CD4-positive, alpha-beta T cell treated with Interleukin-15 for 4 hours (primary cell): ENCODE measurements at places on chromosomes 7 and 10.

- DNase-seq = no peak
Measured at GRCh38 chr10:4790045-4790444, 36.0 kb upstream of the AKR1E2 start.

DNA sequence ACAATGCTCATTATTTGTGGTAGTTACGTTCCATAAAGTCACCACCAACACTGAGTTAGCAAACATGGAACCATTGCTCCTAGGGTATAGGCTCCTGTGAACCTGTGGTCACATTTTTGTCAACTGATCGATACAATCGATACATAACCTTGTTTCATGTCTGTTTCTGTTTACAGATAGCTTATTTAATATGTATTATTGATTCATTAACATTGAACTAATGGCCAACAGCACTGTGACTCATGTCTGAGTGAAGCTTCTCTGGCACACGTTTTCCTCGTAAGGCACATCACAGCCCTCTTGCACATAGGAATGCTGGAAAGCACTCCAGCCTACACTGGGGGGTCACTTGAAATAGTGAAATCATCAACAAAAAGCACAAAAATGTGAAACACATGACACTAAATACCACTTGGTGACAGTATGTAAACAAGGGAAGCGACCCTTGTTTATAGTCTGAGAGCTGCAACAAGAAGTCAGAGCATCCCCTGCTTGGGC lies 27.0 kb downstream of the GHRHR start:
- no peak for DNase-seq

DNA sequence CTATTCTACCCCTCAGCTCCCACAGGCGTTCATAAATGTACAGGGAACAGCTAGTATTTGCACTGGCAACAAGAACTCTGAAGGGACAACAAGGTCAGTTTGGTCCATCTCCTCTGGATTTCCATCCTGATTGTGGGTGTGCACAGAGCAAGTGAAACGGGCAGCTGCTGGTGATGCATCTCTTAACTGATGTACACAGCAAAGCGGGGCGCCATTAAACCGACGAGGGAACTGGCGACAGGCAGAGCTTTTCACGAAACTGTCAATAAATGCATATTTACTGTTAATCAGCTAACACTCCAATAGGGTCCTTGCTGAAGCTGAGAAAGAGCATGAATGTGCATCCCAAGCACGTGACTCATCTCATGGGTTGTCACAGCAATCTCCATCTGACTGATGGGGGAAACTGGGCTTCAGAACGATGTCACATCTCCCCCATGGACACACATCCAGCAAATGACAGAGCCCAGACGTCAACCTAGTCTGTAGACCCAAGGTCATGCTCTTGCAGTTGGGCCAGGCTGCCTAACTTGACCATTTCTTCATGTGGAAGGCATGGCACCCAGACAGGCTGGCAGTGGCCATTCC lies 54.2 kb downstream of the FAM53B start:
- DNase-seq = no peak

DNA sequence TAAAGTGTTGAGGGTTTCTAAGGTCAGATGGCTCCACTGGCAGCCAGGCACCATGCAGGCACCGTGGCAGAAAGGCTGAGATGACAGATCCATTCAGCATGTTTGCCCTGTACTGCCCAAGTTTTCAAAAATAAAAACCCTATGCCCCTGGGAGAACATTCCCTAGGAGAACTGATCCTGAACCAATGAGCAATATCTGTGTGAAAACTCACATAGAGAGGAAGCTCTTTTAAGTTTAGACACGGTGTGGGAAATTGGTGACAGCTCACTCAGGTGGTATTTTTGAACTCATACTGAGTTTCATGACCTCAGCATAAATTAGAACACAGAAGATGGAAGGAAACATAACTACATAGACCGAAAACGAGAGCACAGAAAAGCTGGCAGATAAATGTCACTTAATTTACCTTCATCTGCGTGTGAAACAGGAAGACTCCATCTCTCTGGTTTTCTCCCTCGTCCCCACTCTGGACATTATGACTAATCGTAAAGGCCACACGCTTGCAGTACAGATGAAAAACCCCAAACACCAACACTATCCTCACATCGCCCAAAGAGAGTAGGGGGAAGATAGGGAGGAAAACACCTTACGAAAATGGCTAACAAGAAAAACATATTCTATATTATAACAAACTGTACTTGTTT lies 127.8 kb downstream of the ICA1 start:
- peak; percentile 52 for DNase-seq

DNA sequence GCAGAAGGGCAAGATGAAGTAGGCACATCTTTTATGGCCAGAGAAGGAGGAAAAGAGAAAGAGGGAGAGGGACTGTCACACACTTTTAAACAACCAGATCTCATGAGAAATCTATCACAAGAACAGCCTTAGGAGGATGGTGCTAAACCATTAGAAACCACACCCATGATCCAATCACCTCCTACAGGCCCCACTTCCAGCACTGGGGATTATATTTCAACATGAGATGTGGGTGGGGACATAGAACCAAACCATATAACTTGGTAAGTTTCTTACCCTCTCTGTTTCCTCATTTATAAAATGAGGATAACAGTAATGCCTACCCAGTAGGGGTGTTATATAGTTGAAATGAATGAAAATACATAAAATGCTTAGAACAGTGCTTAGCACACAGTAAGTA lies 66.0 kb downstream of the CHCHD3 start:
- DNase-seq = no peak

DNA sequence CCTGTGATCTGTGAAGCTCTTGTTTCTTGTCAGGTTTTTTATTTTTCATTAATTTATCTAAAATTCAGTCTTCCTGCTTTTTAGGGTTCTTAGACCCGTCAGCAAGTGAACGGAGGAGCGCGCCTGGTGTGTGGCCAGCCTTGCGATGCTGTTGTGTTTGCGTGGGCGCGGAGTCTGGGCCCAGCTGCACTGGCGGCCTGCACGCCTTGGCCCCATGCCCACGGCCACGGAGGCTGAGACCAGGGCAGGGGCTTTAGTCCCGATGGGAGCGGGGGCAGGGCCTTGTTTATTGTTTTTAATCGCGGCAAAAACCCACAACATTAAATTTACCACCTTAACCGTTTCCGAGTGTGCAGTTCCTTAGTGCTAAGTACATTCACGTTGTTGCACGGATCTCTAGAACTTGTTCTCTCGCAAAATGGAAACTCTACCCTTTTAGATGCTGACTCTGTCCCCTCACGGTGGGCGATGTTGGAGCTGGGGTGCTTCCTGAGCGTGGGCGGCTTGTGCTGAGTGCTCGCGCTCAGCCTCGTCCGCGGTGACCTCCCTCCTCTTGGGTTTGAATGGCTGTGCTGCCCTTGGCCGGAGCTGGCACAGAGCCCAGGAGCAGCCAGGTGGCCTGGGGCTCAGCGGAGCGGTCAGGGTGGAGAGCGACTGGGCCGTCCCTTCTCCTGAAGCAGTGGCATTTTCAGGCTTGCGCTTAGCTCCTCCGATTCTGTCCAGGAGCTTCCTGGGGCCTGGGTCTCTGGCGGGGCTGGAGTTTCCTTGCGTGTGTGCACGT lies 69.1 kb downstream of the INPP5A start:
- no peak for DNase-seq

- no peak for DNase-seq
Measured at GRCh38 chr7:101205901-101206664, 5.2 kb upstream of the MOGAT3 start.

DNA sequence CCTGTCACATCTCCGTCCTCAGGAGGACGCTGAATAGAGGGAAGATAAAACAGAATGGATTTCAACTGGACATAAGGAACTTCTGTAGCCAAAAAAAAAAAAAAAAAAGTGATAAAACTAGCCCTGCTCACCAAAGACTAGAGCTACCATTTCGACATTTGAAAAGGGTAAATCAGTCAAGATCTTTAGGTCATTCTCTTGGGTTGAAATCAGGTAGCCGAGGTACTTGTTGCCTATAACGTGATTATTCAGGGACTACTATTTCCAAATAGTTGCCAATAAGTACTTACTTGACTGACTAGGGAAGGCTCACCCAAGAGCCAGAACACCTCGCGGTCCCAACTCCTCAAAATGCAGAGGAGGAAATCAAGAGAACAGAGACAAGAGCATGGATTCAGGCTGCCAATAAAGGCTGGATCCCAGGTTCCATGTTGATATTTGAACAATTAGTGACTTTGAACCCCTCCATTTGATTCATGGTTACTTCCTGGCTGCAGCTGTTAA lies 2.0 kb downstream of the RHEB start:
- no peak for DNase-seq

GRCh38 chr7:121547544-121548092 lies 151.5 kb upstream of the FAM3C start:
- DNase-seq = peak; percentile 58

- no peak for DNase-seq
Measured at GRCh38 chr10:33193701-33194521, 140.6 kb downstream of the NRP1 start.

- DNase-seq = no peak
Measured at GRCh38 chr10:78377356-78377755, 343.7 kb downstream of the RPS24 start.

GRCh38 chr7:55066524-55066923 lies 47.7 kb downstream of the EGFR start:
- no peak for DNase-seq

DNA sequence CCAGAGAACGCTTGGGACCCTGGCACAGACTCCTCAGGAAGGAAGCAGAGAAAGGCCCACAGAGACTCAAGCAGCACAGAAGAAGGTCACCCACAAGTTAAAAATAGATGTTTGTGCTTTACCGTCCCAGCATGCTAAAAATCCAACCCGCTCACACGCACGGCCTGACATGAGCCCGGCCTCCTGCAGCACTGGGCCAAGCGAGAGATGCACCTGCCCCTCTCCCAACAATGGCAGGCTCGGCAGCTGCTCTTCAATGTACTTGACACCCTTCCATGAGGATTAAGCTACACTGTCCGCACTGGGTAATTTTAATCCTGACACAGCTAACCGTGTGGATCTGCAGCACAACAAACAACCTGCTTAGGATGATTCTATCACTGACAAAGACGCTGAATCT lies 9.3 kb downstream of the DIP2C start:
- DNase-seq = no peak

DNA sequence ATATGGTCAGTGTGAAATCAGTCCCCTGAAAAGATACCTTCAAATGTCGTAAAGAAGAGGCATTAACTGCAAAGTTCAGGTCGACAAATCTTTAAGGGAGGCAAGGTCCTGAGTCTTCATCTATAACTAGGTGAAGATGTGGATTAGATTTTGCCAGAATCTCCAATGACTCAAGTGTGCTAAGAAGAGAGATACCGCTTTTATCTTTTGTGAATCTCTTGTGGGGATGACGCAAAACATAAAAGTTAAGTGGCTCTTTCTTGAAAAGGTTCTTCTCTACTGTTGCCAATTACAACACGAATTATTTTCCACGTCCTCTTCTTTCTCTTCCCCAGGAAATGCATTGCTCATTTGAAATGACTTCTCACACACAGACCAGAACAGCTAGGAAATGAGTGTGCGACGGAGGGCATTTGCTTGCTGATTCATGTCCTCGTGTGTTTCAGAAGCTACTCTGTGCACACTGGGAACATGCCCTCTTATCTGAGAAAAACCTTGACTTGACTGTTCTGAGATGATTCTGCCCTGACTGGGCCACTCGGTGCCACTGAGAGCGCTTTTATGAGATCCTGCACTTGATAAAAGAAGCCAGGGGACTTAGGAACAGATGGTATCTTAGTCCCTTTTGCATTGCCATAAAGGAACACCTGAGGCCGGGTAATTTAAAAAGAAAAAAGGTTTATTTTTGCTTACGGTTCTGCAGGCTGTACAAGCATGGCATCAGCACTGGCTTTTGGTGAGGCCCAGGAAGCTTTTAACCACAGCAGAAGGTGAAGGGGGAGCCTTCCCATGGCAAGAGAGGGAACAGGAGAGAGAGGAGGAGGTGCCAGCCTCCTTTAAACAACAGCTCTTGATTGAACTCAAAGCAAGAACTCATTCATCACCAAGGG lies 169.5 kb upstream of the PFKP start:
- no peak for DNase-seq

DNA sequence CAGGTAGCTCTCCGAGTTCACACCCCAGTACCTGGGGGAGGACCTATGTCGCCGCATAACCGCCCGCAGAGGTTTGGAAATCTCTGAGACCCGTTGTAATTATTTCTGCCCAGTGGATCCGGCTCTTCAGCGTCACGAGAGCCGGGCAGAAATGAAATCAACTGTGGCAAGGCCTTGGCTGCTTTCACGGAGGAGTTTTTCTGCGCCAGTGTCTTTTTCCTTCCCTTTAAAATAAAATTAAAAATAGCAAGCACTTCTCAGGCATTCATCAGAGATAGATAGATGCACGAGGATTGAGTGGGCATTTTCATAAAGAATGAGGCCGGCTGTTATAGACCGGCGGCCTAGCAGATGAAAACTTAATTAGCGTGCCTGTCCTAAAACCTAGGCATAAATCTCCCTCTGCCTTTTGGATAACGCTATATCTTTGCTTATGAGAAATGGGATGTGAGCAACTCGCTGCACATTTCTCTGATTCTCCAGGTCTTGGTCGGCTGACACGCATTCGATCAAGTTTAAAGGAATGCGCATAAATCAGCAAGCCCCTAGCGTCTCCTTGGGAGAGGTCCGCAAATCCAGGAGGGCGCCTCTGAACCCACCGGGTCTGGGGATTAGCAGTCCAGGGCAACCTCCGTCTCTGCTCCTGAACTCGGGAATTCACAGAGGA lies 6.4 kb downstream of the HOXA13 start:
- no peak for DNase-seq

- no peak for DNase-seq
Measured at GRCh38 chr10:21084700-21085099, 187.6 kb upstream of the NEBL start.

GRCh38 chr7:143945423-143945822 lies 9.2 kb upstream of the OR2F1 start:
- DNase-seq = no peak

DNA sequence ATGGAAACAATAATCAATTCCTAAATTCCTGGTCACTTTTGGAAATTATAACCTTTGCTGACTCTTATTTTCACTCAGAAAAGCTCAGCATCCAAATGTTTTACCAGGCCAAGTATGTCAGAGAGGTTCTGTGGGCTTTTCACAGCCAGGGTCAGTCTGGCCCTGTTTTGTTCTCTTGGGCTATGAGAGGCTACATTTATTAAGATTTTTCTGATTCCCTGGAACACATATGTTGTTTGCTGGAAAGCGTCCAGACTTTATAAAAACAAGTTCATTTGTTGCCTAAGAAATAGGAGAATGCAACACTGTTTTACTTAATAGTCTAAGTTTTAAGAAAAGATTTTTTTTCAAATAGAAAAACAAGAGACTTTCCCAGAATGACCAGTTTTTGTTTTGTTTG lies 238.4 kb upstream of the PLXDC2 start:
- no peak for DNase-seq
